ENCODE measurements at places on chromosomes 6 and 20. TPM values are rescaled to one million over a fixed set of nuclear protein-coding genes. Genes with fewer than 3 reads are reported as not detected.

GRCh38 chr6:156686301-156686994 lies 90.7 kb upstream of the ARID1B start:
- H3K4me3 ChIP-seq, result peak overlapping the region; percentile 56
- H3K27ac ChIP-seq, result peak overlapping the region; percentile 94
- DNase-seq, result peak; percentile 74

The ATP6V1G2 gene
- total RNA-seq, result 2.4 TPM

- no peaks in the 10 kb centered on the region for H3K27me3 ChIP-seq
- H3K27ac ChIP-seq, result no peak overlapping the region
- no peaks in the 10 kb centered on the region for H3K36me3 ChIP-seq
- H3K4me1 ChIP-seq, result no peaks in the 10 kb centered on the region
These were observed 198.6 kb upstream of the UST start for GRCh38 chr6:148548065-148548748.

GRCh38 chr20:5522422-5522821 lies 205.7 kb upstream of the PROKR2 start:
- H3K27me3 ChIP-seq, result no peaks in the 10 kb centered on the region
- no peak overlapping the region for H3K27ac ChIP-seq

GRCh38 chr6:8017276-8017701 lies 46.9 kb downstream of the BLOC1S5 start:
- no peak for DNase-seq
- no peaks in the 10 kb centered on the region for H3K36me3 ChIP-seq
- H3K4me1 ChIP-seq, result no peaks in the 10 kb centered on the region
- H3K4me3 ChIP-seq, result no peak overlapping the region

- DNase-seq, result peak; percentile 79
- no peaks in the 10 kb centered on the region for H3K27me3 ChIP-seq
- no peak overlapping the region for H3K4me3 ChIP-seq
- no peak overlapping the region for H3K27ac ChIP-seq
- no peaks in the 10 kb centered on the region for H3K36me3 ChIP-seq
These were observed 196.0 kb downstream of the MAFB start for GRCh38 chr20:40493071-40493470.

DNA sequence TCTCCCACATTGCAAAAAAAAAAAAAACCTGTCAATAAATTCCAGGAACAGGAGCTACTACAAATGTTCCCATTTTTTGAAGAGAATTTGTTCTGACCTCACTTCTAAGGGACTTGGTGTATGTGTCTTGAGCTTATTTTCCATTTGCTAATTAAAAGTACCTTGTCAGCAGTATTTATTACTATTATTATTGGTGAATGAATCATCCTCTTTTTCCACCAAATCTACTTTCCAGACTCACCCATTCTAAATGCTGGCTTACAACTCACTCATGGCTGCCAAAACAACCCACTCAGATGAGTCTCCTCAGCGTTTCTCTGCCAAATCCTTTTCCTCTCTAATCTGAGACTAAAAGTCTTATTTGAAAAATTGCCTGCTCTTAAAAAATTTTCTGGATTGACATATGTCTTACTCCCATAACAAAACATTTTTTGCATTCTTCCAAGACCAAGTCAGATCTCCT lies 33.2 kb upstream of the TASP1 start:
- H3K27me3 ChIP-seq, result no peaks in the 10 kb centered on the region
- H3K4me3 ChIP-seq, result no peak overlapping the region
- no peaks in the 10 kb centered on the region for H3K4me1 ChIP-seq
- no peaks in the 10 kb centered on the region for H3K36me3 ChIP-seq
- no peak for DNase-seq

DNA sequence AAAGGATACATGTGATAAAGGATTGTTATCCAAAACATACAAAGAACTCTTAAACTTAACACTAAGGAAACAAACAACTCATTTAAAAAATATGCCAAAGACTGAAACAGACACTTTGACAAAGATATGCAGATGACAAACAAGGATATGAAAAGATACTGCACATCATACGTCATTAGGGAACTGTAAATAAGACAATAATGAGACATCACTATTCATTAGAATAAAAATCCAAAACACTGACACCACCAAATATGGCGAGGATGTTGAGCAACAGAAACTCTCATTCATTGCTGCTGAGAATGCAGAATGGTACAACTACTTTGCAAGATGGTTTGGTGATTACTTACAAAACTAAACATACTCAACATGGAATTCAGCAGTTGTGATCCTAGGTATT lies 156.5 kb upstream of the FOXA2 start:
- DNase-seq, result no peak
- H3K27ac ChIP-seq, result no peak overlapping the region

The GSTA5 gene
- not detected for total RNA-seq

- H3K4me1 ChIP-seq, result no peaks in the 10 kb centered on the region
- H3K27me3 ChIP-seq, result peaks cover 82% of the 10 kb centered on the region
- no peak overlapping the region for H3K27ac ChIP-seq
- DNase-seq, result no peak
These were observed 8.2 kb upstream of the HRH3 start for GRCh38 chr20:62227977-62228958.

GRCh38 chr6:109139109-109139508 lies 43.8 kb downstream of the CEP57L1 start:
- H3K36me3 ChIP-seq, result no peaks in the 10 kb centered on the region
- no peaks in the 10 kb centered on the region for H3K27me3 ChIP-seq
- no peak for DNase-seq
- no peaks in the 10 kb centered on the region for H3K4me1 ChIP-seq
- H3K27ac ChIP-seq, result no peak overlapping the region

- no peaks in the 10 kb centered on the region for H3K4me1 ChIP-seq
- H3K36me3 ChIP-seq, result no peaks in the 10 kb centered on the region
- H3K4me3 ChIP-seq, result no peak overlapping the region
- H3K27ac ChIP-seq, result no peak overlapping the region
- H3K27me3 ChIP-seq, result no peaks in the 10 kb centered on the region
These were observed 14.9 kb upstream of the CST7 start for GRCh38 chr20:24934101-24934661.

DNA sequence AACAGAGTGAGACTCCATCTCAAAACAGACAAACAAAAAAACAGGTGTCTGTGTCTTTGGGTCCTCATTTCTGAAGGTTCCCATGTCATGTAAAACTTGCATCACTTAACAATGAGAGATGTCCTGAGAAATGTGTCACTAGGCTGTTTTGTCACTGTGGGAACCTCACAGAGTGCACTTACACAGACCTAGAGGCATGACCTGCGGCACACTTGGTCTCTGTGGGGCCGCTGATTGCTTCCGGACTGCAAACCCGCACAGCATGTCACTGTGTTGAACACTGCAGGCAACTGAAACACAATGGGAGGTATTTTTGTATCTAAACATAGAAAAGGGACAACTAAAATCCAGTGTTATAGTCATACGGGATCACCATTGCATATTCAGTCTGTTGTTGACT lies 42.3 kb upstream of the TMEM181 start:
- H3K36me3 ChIP-seq, result no peaks in the 10 kb centered on the region
- H3K4me3 ChIP-seq, result no peak overlapping the region
- H3K4me1 ChIP-seq, result peaks cover 8% of the 10 kb centered on the region
- no peak overlapping the region for H3K27ac ChIP-seq
- no peak for DNase-seq

DNA sequence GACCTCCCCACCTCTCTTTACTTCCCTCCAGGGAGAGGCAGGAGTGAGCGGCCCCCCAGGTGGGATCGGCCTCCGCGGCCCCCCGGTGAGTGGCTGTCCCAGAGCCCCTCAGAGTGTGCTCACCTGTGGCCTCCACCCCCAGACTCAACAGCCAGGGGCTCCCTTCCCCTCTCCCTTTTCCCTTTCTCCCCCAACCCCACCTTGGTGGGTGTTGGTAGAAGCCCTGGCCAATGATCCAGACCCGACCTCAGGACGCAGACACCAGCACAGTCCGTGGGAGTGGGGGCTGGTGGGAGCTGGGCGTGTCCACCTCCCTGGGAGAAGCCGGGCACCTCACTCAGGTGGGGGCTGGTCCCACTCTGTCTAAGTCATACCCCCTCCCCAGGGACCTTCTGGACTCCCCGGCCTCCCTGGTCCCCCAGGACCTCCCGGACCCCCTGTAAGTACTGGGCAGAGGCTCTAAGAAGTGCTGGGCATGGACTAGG lies 4.9 kb downstream of the COL9A3 start:
- H3K4me3 ChIP-seq, result no peak overlapping the region
- H3K4me1 ChIP-seq, result peaks cover 42% of the 10 kb centered on the region
- peak overlapping the region; percentile 91 for H3K27ac ChIP-seq
- no peak for DNase-seq

GRCh38 chr6:104682722-104683643 lies 176.7 kb downstream of the HACE1 start:
- H3K27me3 ChIP-seq, result no peaks in the 10 kb centered on the region
- H3K4me3 ChIP-seq, result no peak overlapping the region
- no peaks in the 10 kb centered on the region for H3K36me3 ChIP-seq
- H3K4me1 ChIP-seq, result no peaks in the 10 kb centered on the region
- DNase-seq, result no peak

The ADGRF5 gene
- 17.4 TPM for total RNA-seq

DNA sequence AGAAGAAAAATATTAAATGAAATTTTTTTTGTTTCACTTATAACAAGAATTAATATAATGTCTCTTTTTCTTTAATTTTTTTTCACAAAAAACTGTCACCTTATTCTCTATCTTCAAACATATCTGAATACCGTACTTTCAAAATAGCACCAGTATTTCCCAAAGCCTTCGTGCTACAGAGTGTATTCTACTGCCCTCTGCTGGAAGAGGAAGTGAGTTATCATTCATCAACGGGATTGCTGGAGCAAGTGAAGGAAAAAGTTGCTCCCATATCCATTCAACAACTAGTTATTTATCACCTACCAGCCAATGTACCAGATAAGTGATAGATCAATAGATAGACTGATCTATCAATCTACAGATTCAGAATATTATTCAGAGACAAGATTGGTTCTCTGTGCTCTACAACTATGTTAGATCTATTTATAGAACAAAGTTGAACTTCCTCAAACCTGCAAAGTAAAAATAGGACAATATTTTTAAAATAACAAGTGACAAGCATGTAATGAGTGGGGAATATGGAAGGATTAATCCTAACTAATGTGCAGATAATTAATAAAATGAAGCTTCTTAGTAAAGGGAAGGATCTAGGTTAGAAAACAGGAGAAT lies 26.7 kb upstream of the TFAP2B start:
- H3K4me3 ChIP-seq, result no peak overlapping the region
- DNase-seq, result peak; percentile 12
- no peaks in the 10 kb centered on the region for H3K4me1 ChIP-seq
- H3K27ac ChIP-seq, result no peak overlapping the region
- no peaks in the 10 kb centered on the region for H3K36me3 ChIP-seq

The SPDEF gene
- total RNA-seq, result not detected

- DNase-seq, result no peak
- H3K4me3 ChIP-seq, result no peak overlapping the region
- H3K27me3 ChIP-seq, result no peaks in the 10 kb centered on the region
- H3K4me1 ChIP-seq, result no peaks in the 10 kb centered on the region
- H3K36me3 ChIP-seq, result no peaks in the 10 kb centered on the region
These were observed 20.3 kb downstream of the MUCL3 start for GRCh38 chr6:30960907-30961673.

DNA sequence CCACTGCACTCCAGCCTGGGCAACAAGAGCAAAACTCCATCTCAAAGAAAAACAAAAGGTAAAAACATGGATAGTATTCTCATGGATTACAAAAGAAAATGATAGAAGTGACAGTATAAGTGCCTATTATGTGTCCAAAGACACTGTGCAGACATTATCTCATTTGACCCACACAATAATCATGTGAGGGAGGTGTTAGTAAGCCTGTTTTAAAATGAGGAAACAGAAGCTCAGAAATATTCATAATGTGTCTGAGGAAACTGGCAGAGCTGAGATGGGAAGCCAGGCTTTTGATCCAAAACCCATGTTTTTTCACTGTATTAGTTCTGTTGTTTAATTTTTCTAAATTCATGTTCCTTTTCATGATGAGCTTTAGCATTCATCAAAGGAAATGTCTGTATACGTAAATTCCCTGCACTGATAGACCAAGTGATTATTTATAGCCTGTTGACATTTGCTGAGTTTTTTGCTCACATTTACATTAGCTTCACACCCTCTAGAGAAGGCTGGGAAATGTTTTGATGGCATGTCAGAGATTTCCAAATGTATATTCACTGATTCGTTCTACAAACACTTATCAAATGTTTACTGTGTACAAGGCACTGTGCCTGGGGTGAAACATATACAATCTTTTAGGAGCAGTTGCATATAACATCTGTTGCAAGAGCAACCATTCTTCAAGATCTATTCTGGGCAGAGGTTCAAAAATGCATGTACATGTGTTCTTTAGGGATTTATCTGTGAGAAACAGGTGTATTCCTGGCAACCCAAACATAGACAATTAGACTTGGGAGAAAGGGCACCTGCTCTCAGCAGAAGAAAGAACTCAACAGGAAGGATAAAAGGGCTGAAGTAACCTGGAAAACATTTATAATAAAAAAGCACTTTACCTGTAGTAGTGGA lies 331.5 kb downstream of the SAMD5 start:
- no peak overlapping the region for H3K27ac ChIP-seq
- no peak overlapping the region for H3K4me3 ChIP-seq
- H3K4me1 ChIP-seq, result no peaks in the 10 kb centered on the region

GRCh38 chr20:22584922-22585785 lies 782 bp upstream of the FOXA2 start:
- no peak overlapping the region for H3K27ac ChIP-seq
- DNase-seq, result no peak

- H3K36me3 ChIP-seq, result no peaks in the 10 kb centered on the region
- no peaks in the 10 kb centered on the region for H3K27me3 ChIP-seq
- DNase-seq, result no peak
- peak within 1 kb of the TSS; percentile 45 for H3K4me3 ChIP-seq
These were observed at the start of gene OVOL2 for GRCh38 chr20:18057101-18057993. OVOL2 (minus strand) TSS chr20:18057916; CDS start chr20:18057634, 282 bp downstream.

DNA sequence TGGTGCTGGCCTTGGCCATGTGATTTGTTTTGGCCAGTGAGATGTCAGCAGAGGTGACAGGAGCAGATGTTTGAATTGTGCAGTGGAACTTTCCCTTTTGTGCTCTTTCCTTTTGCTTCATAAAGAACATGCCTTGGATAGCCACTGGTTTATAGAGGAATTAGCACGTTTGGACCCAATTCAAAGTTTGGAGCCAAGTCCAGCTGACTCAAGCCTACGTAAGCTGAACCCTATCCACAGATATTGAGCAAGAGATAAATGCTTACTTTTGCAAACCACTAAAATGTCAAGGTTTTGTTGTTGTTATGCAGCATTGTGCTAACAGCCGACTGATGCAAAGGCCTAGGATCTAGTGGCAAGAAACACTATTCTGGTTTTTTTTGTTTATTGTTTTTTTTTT lies 230.9 kb upstream of the CITED2 start:
- peaks cover 7% of the 10 kb centered on the region for H3K4me1 ChIP-seq
- no peak overlapping the region for H3K27ac ChIP-seq
- DNase-seq, result peak; percentile 19
- no peak overlapping the region for H3K4me3 ChIP-seq
- H3K27me3 ChIP-seq, result no peaks in the 10 kb centered on the region

The PSORS1C2 gene
- not detected for total RNA-seq
